ENCODE measurements at places on chromosomes 6 and 20.

GRCh38 chr6:46190889-46191288, 20.1 kb upstream of the ENPP5 start:
- DNase-seq: no peak

- no peak for DNase-seq
Observed at GRCh38 chr6:114580882-114581281, 238.1 kb upstream of the HS3ST5 start.

- DNase-seq: no peak
Observed at GRCh38 chr20:35235881-35236280, 9.4 kb downstream of the MMP24 start.

DNA sequence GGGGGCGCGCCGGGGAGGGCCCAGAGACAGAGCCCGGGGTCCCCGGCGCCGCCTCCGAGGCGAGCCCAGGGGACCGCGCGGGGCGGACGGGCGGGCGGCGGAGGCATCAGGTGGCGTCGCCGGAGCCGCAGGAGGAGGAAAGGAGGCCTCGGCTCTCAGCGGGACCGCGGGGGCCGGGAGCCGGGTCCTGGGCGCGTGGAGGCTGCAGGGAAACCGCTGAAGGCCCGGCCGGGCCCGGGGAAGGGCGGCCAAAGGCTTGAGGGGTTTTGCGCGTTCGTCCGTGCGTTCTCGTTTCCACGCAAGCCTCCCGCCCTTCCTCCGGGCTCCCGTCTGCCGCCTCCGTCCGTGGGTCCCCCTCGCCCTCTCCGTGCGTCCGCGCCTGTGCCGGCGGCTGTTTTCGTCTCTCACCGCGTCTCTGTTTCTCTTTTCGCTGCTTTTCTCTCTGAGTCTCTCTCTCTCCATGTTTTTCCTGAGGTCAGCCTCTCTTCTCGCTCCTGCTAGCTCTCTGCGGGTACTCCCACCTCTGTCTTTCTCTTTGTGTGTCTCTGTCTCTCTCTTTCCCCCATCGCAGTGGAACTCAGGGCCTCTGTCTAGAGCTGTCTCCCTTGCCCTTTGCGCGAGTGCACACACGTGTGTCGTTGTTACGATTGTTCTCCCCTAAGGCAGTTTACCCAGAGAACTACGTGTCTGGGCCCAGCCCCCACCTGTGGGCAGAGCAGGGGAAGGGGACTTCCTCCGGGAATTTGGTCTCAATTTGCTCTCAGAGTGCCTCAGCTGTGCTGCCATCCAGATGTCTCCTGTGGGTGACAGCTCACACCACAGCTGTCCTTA, 2.1 kb downstream of the IRF4 start:
- DNase-seq: no peak

GRCh38 chr20:10758446-10758845, 84.6 kb upstream of the JAG1 start:
- no peak for DNase-seq

DNA sequence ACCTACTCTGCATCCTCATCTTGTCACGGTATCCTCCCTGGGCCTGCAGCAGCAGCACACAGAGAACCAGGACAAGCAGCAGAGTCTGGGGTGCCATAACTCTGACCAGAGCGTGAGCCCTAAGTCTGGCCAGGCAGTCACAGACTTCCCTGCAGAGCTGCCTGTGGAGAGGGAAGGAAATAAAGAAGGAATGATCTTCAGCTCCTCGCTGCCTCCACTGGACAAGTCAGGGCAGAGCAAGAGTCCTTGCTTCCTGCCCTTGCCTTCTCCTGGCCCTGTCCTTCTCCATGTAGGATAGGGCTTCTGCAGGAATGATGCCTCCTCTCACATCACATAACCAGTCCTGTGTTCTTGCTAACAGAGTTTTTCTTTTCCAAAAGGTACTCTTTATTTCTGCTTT, 15.9 kb upstream of the WFDC11 start:
- DNase-seq: no peak

GRCh38 chr6:163525926-163526325, 111.4 kb downstream of the QKI start:
- no peak for DNase-seq

- no peak for DNase-seq
Observed at GRCh38 chr6:56188429-56188828, 59.0 kb downstream of the COL21A1 start.

DNA sequence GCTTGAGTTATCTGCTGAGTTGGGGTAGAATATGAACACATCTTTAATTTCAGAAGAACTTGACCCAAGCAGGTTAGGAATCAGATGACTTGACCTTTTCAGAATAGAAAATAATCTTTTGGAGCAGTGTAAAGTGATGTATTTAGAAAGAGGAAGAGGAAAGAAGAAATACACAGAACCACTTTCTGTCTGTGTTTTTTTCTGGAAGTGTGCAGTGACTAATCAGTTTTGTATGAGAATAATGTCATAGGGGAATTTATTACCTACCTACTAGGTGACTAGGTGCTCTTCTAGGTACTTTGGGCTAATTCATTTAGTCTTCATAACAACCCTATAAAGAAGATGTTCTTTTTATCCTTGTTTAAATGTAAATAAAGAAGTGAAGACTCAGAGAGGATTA, 3.0 kb downstream of the PPP1R14C start:
- DNase-seq: no peak

DNA sequence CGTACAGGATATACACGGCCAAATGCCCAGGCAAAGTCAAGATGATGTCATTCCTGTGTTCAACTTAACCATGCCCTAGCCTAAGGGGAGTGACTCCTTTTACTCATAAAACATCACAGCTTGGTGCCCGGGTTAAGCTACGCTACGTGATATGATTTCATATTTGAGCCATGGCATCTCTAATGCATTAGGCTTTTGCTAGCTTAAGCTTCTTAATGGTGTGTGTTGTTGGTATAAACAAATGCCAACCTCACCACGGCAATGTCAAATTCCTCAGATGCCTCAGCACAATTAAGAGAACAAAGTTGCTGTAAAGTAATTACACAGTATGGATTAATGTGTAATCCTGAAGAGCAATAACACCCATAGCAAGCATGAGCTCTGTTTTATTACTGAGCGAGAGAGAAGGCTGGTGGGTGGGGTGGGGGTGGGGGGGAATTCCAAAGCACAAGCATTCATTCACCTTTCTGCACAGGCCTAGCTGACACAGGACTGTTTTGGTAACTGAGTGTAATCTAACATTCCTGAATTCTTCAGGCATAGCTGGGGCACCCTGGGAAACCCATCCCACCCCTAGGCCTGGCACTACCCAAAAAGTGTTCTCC, 44.7 kb upstream of the CNKSR3 start:
- no peak for DNase-seq

DNA sequence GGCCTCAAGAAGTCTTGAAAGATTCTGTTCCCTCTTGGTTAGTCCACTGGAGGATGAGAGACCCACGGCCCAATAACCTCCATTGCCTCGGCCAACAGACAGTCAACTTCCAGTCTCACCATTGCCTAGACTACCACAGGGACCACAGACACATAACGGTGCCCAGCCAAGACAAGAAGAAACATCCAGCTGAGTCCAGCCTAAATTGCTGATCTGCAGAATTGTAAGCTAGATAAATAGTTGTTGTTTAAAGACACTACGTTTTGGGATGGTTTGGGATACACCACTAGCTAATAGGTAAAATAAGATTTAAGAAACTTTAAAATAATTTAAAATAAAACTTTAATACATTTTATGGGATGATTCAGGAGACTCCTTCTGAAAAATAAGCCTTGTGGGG, 324.7 kb upstream of the JAG1 start:
- no peak for DNase-seq

DNA sequence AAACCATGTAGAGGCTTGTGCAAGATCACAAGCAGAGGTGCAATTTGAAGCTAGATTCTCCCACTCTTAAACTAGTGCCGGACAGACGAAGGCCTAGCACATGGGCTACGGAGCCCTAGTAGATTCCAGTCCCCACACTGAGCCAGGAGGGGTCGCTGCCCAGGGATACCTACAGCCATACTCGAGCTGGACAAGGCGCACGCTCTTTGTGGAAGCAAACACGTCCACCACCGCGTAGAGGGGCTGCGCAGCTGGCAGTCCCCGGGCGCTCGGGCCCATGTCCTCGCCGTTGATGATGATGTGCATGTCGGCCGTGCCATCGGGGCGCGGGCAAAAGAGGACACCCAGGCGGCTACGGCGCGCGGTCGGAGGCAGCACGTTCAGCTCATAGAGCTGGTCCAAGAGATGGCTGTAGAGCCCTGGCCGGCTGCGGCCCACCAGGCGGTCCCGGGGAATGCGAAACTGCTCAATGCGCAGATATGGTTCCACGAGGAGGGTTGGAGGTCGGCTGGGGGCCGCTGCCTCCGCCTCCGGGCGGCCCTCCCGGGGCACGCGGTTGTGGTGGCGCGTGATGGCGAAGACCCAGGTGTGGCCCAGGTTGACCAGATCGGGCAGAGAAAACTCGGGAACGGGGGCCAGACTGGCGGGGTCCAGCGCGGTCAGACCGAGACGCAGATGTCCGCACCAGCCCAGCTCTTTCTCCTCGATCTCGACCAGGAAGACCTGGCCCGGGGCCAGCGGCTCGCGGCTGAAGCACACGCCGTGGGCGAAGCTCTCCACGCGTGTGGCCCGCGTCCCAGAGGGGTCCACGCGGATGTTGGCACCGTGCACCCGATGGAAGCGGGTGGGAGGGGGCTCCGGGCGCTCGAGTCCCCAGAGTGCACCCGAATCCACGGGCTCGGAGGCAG, 677 bp downstream of the NEURL2 start:
- peak; percentile 91 for DNase-seq

DNA sequence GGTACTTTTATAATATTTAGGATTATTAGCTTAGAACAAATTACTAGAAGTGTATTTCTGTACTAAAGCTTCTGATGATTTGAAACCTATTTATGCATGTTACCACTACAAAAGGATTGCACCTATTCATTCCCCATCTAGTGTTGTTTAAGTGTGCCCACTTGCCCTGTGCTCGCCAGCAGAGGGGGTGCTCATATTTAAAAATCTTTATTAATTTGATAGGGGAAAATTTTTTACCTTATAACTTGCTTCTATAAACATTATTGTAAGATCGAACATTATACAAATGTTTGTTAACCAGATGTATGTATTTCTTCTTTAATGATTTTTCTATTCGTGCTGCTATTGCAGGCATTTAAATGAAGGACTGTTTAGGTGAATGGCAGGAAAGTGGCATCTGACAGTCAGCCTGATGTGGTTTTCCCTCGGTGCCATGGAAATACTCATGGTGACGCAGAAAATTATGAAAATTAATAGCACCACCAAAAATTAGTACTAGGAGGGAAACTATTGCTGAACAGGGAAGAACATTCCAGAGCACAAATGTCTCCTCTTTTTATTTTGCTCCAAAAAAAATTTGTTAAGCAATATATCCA, 44.1 kb upstream of the FNDC1 start:
- no peak for DNase-seq

- DNase-seq: no peak
Observed at GRCh38 chr20:39474879-39475278, 512.7 kb downstream of the DHX35 start.

DNA sequence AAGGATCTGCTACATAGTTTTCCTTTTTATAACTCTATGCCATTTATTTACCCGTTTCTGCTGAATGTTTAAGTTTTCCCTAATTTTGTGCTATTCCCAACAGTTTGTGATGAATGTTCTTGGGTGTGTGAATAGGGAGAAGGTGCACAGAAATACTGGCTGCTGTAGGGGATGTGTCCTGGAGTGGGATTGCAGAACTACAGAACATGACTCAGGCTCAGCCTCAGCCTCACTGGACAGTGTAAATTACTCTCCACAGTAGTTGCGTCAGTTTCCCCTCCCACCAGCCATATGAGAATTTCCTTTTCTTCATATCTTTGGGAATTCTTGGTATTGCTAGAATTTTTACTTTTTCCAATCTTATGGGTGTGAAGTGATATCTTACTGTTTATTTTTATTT, 57.0 kb downstream of the SLX4IP start:
- DNase-seq: no peak

DNA sequence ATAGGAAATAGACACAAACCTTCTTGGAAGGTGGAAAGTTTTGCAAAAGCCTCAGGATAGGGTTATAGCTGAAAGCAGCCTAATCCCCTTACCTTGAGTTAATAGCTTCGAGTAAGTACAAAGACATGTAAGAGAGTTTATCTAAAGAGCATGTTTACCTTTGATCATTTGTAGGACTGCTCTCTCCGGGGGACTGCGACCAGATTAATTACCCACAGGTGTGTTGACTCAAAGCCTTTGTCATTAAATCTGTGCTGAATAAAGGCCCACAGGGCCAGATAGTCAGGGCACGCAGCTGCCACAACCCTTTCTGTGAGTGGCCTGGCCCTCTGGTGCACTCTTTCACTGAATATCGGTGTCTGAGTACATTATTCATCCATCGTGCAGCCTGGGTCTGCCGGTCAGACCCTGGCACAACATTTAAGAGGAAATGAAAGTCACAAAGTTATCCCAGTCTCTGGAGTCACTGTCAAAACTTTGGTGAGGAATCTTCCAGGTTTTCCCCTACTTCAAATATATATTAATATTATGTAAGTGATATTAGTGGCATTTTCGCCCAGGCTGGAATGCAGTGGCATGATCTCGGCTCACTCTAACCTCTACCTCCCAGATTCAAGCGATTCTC, 5.4 kb upstream of the MICA start:
- no peak for DNase-seq

DNA sequence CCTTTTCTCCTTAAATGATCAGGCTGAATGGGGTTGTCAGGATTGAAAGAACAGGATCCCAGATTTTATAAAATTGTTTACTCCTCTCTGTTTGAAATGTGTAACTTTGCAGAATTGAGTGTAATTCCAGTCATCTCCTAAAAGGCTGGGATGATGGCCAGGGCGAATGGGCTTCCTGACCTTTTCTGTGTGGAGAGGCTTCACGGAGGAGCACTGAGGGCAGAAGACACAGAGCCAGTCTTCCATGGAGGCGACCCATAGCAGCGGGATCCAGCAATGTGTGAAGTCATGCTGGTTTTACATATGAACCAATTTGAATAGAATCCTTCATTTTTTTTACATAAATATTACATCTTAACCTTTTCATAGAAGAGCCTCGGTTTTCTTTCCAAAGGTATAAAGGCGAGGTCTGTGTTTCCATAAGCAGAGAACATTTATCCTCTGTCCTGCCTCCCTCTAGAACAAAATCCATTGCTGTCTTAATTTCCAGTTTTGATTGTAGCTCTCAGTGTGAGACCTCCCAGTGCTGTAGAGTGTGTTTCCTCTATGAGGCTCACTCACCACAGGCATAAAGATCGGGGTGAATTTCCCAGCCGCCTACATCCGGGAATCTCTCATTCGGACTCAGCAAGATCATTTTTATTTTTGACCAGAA, 369.7 kb upstream of the FLRT3 start:
- no peak for DNase-seq

DNA sequence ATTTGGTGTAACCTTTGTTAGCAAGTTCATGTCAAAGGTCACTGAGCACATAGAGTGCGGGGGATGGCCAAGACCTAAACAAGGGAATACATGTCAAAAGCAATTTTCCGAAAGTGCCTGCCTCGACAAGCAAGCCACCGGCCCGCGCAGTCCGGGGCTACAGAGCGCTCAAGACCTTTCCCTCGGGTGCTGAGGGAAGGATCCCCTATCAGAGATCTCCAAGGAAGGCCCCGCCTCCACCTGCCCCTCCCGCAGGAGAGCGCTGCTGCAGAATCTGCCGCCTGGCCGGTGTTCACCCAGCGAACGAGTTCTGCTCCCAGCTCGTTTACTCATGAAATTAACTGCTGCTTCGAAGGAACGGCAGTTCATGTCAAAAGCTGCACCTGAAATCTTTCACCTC, 252.7 kb downstream of the BMP7 start:
- DNase-seq: no peak

- no peak for DNase-seq
Observed at GRCh38 chr6:84777888-84778287, 13.5 kb upstream of the TBX18 start.

All from mucosa of descending colon (tissue), 3 donors.